ENCODE measurements at places on chromosomes 12 and 14.

DNA sequence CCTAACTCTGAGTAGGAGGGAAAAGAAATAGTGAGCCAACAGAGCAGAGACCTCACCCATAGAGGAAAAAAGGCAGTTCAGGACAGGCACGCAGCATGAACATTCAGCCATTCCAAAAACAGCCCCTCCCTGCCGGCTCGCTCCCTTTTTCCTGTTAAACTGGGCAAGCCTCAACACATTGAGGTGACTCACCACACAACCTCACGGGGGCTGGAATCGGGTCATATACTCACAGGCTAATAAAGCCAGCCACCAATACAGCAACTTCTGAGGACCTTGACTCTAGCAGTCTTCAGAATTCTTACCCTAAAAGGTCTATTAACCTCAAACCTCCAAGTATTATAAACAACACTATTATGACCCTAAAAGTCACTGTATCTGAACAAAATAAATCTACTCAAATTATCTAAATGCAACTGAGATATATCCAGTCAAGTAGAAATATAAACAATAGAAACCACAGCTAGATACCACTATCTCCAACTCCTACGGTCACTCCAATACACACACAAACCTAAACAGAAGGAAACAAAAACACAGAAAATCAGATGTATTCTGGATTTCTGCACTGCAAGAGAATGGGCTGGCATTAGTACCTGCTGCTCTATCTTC is 6.3 kb downstream of the YBX3 start:
- DNase-seq: peak; percentile 89

DNA sequence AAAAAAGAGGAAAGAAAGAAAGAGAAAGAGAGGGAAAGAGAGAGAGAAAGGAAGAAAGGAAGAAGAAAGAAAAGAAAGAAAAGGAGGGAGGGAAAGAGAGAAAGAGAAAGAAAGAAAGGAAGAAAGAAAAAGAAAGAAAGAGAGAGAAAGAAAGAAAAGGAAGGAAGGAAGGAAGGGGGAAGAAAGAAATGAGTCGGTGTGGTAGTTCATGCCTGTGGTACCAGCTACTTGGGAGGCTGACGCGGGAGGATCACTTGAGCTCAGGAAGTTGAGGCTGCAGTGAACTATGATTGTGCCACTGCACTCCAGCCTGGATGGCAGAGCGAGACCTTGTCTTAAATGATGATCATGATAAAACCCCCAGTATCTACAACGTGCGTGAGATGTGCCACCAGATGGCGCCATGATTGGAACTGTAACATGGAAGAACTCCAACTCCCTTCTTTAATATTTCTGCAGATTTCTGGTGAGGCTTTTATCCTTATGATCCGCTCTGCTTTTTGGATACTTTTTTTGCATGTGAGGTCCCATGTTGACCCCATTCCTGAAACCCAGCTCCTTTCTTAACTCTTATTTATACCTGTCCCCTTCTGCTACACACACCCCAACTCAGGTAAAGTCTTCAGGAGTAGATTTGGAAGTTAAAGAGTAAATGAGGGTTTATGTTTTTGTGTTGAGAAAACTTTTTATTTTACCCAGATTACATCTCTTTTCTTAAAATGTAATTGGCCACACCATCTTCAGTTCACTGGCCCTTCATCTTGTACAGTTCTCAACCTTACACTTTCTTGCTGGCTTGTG is 25.6 kb downstream of the RNASE10 start:
- DNase-seq: peak; percentile 88

DNA sequence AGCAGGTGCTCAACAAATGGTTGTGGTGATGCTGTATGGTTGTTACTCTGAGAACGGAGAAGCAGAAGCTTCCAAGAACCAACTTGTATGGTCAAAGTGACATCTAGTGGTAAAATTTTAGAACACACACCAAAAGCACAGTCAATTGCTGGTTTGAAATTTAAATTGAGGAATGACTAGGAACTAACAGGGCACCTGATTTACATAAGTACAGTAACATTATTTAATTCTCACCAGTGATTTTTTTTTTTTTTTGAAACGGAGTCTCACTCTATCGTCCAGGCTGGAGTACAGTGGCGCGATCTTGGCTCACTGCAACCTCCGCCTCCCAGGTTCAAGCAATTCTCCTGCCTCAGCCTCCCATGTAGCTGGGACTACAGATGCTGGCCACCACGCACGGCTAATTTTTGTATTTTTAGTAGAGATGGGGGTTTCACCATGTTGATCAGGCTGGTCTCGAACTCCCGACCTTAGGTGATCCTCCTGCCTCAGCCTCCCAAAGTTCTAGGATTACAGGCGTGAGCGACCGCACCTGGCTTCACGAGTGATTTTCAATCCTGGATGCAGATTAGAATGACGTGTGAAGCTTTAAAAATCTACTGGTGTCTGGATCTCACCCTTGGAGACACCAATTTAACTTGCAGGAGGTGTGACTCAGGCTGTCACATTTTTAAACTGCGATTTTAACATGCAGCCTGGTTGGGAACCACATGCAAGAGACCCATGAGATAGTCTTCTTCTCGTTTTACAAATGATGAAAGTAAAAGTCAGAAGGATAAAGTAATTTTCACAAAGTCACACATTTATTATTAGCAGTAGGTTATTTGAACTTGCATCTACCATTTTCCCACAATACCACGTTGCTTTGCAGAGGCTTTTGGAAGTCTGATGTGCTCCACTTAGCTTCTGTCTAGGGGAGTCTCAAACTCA is 14.1 kb upstream of the NUMB start:
- DNase-seq: peak; percentile 92

DNA sequence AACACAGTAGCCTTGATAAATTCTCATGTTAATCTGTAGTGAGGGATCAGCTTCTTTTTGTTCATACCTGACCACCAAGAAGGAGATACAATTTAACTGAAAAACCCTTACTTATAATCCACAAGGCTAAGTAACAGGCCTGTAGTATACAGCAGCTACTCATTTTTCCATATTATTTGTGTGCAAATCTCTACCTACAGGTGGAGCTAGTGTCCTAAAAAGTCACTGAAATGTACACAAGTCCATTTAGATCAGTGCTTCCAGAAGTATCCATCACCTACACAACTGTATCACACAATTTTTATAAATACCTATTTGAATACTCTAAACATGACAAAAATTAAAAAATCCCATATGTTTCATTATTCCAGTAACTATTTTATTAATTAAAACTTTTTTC is 173.2 kb downstream of the SLC35F4 start:
- peak; percentile 81 for DNase-seq

DNA sequence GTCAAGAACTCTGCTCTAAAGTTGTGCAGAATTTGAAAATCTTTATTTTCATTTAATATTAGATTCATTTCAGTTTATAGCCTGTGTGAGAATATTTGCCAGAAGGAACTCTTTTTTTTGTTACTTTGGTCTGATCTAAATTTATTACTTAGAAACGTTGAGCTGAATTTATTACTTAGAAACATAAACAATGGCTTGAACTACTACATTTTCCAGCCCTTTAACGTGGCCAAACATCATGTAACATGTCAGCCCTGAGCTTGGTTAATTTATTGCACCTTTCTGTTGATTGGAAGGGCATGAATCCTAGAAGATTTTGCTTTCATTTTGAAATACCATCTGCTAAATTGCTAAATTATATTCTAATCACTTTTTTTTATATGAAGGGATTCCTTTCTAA is 241.4 kb downstream of the TMEM117 start:
- no peak for DNase-seq

DNA sequence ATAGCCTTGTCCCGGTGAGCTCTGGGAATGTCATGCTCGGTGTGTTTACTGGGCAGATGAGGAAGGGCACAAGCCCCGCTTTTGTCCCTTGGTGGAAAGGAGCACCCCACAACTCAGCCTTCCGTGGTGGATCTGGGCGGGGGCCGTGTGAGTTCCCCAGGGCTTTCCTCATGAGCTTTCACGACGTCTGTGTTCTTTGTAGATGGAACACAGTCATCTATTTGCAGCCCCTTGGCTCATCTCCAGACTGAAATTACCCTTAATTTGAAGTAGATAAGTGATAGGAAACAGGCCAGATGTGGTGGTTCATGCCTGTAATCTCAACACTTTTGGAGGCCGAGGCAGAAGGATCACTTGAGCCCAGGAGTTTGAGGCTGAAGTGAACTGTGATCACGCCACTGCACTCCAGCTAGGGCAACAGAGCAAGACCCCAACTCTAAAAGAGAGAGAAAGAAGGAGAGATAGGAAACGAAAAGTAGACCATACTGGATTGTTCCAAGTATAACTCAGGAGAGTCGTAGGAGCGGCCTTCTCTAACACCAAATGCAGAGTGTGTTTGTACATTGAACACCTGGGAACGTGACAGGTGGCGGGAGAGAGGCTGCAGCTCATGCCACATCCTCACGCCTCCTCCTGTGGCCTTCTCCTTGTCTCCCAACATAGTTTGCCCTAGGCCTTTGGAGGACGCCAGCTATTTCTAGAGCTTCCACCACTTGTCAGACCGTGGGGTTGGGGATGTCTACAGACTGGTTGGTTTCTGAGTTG is 8.8 kb downstream of the P2RX4 start:
- DNase-seq: no peak

DNA sequence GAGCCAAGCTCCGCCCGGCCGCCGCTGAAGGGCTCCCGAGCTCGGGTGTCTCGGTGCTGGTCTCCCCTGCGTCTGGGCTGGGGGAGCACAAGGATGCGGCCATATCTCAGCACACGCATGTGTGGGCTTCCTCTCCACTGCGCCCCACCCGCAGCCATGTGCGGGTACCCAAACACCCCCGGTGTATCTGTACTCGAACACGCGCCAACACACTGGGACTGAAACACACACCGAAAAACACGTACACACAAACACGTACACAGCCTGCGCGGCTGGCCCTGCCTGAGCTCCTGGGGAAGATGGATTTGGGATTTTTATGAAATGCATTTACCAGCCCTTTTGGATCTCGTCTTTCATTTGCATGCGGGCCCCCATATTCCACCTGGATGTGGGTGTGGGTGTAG is 897 bp upstream of the TBX3 start:
- no peak for DNase-seq

- DNase-seq: no peak
Measured at GRCh38 chr14:39939023-39939422, 506.8 kb upstream of the FBXO33 start.

- peak; percentile 39 for DNase-seq
Measured at GRCh38 chr14:92040431-92041051, 682 bp upstream of the TRIP11 start.

- DNase-seq: no peak
Measured at GRCh38 chr12:44500423-44500822, 375.7 kb downstream of the NELL2 start.

DNA sequence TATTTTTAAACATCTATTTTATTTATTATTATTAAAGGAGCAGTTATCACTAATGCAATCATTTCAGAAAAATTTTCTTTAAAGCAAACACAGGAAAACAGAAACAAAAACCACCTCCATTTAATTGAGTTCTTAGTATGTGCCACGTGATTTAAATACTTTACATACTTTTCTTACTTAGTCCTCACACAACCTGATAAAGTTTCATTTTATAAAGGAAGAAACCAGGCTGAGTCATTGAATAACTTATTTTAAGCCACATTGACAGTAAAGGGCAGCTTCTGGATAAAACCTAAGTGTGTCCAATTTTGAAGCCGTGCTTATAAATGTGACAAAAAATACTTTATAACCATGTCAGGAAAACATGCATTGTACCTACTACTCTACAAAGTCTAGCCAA is 57.1 kb upstream of the PCED1B start:
- peak; percentile 83 for DNase-seq

GRCh38 chr12:50313256-50313931 is 30.1 kb upstream of the LIMA1 start:
- DNase-seq: no peak

DNA sequence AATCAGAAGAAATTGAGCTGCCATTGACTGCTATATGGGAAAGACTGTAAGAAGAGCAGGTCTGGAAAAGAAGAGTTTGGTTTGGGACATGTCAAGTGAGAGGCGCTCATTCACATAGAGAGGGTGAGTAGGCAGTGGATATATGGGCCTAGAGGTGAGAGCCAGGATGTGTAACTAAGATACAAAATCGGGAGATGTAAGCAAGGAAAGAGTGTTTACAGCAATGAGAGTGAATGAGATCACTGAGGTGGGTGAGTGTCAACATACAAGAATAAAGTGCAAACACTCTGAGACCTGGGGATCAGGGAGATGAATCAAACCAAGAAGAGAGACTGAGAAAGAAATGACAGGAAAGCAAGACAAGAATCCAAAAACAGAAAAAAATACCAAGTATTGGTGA is 58.0 kb upstream of the RTRAF start:
- no peak for DNase-seq

- DNase-seq: no peak
Measured at GRCh38 chr12:18706798-18707197, 31.0 kb downstream of the PLCZ1 start.

DNA sequence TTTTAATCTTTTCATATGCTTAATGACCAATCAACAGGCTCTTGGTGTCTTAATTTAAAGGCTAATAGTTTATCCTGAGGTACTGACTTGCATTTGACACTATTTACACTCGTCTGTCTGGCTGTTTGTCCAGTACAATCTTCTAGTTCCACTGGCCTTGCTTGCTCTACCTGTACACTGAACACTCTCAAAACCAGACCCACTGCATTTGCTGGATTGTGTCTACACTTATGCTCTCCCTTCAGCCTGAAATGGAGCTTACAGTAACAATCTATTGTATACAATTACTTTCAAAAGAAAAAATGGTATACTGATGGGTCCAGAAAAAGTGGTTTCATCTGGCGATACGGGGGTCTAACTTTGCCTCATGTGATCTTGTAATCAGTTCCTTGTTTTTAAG is 2.3 kb upstream of the ACSS3 start:
- DNase-seq: no peak

DNA sequence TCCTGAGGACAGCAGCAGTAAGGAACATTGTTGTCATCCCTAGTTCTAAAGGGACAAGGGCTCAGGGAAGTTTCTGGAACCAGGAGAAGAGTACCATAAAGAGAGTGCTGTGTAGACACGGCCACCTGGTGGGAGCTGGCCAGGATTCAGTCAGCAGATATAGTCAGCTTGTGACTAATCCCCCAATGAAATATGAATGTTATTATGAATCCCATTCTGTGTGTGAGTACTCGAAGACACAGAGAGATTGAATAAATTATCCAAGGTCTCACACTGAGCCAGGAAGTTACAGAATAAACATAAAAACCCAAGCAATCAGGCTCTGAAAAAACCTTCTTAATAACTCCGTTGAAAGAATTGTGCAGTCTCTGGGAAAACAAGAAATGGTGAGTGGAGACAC is 1359.5 kb downstream of the AACS start:
- peak; percentile 2 for DNase-seq

- DNase-seq: no peak
Measured at GRCh38 chr14:103155010-103155409, 31.7 kb downstream of the TNFAIP2 start.

DNA sequence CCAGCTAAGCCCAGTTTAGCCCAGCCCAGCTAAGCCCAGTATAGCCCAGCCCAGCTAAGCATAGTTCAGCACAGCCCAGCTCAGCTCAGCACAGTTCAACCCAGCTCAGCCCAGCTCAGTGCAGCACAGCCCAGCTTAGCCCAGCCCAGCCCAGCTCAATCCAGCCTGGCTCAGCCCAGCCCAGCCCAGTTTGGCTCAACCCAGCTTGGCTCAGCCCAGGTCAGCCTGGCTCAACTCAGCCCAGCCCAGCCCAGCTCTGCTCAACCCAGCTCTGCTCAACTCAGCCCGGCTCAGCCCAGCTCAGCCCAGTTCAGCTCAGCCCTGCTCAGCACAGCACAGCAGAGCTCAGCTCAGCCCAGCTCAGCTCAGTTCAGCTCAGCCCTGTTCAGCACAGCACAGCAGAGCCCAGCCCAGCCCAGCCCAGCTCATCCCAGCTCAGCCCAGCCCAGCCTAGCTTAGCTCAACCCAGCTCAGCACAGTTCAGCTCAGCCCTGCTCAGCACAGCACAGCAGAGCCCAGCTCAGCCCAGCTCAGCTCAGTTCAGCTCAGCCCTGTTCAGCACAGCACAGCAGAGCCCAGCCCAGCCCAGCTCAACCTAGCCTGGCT is 330.9 kb downstream of the TMEM121 start:
- no peak for DNase-seq

Data from choroid plexus epithelial cell (primary cell).